ENCODE measurements at places on chromosomes 1 and 21.
A peak's percentile ranks its signal among the peaks of the same experiment; 100 is the strongest.

- DNase-seq: no peak
Observed at GRCh38 chr1:161229896-161230295, 4.0 kb downstream of the TOMM40L start.

GRCh38 chr1:206583707-206584648 lies 28.3 kb downstream of the EIF2D start:
- DNase-seq: peak; percentile 95

GRCh38 chr1:185363205-185363604 lies 46.2 kb upstream of the IVNS1ABP start:
- no peak for DNase-seq

- no peak for DNase-seq
Observed at GRCh38 chr1:30812076-30812475, 54.5 kb upstream of the LAPTM5 start.

GRCh38 chr1:199855580-199855979 lies 171.9 kb upstream of the NR5A2 start:
- DNase-seq: no peak

GRCh38 chr21:40902993-40903392 lies 56.0 kb upstream of the DSCAM start:
- DNase-seq: no peak
